ENCODE measurements at places on chromosomes 2 and 18.

GRCh38 chr2:36411962-36412444 is 56.4 kb downstream of the CRIM1 start:
- DNase-seq: no peak

DNA sequence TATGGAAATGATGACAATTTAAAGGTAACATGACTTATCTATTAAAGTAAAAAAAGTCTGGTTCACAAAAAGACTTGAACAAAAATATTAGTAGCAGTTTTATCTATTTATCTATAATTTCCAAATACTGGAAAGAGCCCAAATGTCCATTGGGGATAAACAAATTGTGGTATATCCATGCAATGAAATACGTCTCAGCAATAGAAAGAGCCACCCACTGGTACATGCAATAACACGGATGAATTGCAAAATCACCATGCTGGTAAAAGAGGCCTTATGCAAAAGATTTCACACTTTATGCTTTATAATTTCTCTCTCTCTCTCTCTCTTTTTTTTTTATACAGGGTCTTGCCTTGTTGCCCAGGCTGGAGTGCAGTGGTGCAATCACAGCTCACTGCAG is 91.4 kb upstream of the ASAP2 start:
- DNase-seq: no peak

GRCh38 chr2:108616751-108617161 is 82.5 kb downstream of the LIMS1 start:
- DNase-seq: no peak

- no peak for DNase-seq
Measured at GRCh38 chr2:204657024-204657423, 111.7 kb downstream of the PARD3B start.

DNA sequence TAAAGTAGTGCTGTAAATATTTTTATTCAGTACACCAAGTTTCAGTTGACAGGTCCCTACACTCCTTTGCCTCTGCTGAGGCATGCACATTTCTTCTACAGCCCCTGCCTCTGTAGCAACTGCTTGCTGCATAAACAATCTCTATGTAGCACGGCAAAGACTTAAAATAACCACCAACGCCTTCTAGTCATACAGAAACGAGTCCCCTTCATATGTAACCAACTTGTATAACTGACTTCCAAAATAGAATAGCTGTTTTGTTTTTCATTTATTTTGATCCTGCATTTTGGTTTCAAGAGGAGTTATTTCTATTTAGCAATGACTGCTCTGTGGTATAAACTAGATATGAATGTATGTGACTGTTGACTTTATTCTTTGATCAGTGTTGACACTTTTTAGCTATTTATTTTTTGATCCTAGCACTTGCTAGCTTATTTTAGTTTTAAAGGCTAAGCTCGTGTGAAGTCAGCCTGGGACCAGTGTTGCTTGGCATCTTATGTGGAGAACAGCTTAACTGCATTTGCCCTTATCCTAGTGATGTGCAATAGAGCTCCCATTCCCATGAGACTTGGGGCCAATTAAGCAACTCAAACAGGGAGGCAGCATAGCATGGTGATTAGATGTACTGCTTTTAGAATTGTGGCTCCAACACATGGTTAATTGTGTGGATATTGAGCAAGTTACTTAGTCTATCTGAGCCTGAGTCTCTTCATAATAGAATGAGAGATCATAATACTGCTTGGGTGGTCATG is 79.6 kb downstream of the HRH4 start:
- no peak for DNase-seq

GRCh38 chr2:66431846-66432587 is 2.9 kb upstream of the MEIS1 start:
- DNase-seq: no peak

DNA sequence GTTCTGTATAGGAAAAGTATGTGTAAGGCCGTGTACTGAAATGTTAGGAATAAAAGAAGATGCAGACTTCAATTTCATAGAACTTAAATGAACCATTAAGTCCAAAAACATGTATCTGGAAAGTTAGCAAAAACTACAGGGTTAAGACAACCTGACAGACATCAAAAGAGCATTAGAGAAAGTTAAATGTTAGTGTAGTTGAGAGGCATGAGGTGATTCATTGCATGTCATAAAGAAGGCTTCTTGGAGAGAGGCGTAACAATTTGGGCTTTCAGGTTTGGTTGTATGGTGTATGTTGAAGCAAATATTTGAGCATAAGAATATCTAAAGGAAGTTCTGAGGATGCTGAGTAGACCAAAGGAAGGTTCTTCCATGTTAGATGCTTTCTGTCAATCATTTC is 6.3 kb downstream of the EPC2 start:
- no peak for DNase-seq

- DNase-seq: no peak
Measured at GRCh38 chr18:71673954-71674353, 870.2 kb downstream of the CBLN2 start.

DNA sequence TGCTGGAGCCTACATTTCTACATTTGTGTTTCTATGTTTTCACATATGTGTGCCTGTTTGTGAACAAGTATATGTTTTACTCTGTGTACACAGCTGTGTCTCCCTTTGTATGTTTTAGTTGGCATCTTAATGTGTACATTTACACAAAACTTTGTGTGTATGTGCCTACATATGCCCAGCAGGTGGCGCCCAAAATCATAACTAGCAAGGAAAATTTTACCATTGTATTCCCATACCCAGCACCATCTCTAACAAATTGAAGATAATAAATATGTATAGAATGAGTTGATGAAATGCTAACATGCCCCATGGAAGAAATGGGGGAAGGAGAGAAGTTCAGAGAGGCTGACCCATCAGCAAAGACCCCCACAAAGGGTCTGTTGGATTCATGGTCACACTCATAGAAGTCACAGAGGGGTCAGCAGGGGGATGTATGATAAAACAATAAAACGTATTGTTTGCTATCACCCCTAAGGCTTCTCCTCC is 48.1 kb downstream of the PKDCC start:
- DNase-seq: peak; percentile 52

DNA sequence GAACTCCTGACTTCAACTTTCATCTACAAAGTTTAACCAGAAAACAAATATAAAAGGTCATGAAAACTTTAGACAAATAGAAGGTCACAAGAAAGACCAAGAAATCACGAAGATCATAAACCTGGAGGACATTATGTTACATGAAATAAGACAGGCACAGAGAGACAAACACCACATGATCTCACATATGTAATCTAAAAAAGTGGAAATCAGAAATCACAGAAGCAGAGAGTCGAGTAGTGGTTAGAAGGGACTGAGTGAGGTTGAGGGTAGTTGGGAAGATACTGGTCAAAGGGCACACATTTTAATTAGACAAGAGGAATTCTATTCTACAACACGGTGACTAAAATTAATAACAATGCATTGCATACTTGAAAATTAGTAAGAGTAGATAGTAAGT is 1.4 kb downstream of the GCFC2 start:
- DNase-seq: peak; percentile 8

DNA sequence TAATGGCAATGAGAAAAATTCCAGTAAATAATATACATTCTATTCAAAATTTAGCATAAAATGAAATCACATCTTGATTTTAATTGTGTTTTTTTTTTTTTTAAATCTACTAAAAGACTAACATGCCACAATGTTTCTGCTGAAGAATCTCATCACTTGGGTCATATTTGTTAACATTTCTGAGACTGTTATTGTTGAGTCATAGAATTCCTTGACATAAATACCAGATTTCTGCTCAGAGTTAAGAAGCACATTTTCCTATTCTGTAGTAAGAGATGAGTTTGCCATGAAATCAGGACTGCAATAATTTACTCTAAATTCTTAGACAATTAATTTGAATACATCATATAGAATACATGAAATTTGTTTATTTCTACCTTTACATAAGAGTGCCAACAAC is 154.9 kb upstream of the KYNU start:
- no peak for DNase-seq

GRCh38 chr2:57296795-57297517 is 749.6 kb upstream of the VRK2 start:
- peak; percentile 22 for DNase-seq

DNA sequence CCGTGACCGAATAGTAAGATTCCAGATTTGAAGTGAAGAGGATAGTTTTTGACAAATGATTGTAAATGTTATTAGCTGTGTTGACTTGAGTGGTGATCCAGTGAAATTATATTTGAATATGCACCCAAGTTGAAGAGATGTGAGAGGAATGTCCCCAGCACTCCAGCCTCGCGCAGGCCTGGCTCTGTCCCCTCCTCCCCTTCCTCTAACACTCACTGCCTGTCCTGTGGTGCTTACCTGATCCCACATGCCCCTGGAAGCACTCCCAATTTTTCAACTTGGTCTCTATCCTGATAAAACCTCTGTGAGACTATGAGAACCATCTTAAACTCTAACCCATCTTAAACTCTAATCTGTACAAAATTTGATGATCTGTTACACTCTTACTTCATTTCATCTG is 154.7 kb upstream of the LRP1B start:
- no peak for DNase-seq

GRCh38 chr18:13539050-13539449 is 187.3 kb downstream of the FAM210A start:
- DNase-seq: no peak

- DNase-seq: no peak
Measured at GRCh38 chr2:118604811-118605210, 242.6 kb downstream of the EN1 start.

DNA sequence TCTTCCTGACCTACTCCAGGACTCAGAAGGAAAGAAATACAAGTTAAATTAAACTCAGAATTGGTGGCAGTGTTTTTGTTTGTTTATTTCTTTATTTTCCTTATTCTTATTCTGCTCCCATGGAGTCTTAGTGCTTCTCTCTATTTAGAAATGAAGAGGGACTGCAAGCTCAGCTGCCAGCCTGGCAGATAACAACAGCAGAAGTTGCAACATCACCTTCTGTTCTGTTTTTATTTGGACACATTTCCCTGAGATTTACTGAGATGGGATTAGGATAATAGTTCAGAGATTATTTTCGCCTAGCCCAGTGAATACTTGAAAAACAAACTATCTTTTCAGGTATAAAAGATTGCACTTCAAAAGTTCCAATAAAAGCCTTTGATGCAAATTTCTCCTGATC is 70.4 kb upstream of the DTNA start:
- no peak for DNase-seq

DNA sequence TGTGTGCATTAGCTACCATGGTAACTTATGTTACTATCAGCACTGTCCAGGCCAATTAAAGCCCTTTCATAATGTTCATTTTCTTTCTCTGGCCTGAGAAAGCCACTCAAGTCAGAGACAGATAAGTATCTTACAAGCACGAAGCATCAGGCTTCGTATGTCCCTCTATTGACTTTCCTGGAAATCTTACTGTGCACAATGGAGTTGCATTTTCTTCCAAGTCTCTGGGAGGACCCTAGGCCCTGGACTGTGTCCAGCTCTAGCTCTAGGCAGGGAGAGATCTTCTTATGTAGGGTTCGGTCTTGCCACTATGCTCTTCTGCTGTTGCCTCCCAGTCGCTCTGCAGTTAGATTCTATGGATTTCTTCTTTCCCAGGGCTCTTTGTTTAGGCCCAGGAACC is 40.0 kb upstream of the ITGA6 start:
- no peak for DNase-seq

DNA sequence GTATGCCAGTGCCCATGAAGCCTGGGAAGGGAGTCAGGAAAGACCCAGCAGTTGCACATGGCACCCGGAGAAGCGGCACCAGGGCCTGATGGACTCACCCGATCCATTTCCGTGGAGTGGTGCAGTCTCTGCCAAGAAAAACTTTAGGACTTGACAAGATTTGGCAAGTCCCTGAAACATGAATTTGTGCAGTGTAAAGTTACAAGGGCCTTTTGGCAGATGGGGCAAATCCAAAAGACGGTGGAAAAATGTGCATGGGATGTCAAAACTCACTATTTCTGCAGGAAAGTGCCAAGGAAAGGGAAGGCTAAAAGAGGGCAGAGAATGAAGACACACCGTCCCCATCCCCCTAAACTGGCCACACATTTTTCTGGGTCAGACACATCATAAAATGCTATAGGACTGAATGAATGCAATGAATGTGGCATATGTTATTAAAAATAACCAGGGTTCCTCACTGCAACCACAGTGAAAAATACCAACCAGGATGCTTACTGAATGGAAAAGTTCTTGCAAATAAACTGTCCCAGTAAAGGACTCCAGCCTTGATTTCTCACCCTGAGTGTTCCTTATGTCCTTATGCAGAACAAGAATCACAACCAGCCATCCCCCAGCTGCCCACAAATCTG is 173.5 kb upstream of the SIX2 start:
- DNase-seq: no peak

DNA sequence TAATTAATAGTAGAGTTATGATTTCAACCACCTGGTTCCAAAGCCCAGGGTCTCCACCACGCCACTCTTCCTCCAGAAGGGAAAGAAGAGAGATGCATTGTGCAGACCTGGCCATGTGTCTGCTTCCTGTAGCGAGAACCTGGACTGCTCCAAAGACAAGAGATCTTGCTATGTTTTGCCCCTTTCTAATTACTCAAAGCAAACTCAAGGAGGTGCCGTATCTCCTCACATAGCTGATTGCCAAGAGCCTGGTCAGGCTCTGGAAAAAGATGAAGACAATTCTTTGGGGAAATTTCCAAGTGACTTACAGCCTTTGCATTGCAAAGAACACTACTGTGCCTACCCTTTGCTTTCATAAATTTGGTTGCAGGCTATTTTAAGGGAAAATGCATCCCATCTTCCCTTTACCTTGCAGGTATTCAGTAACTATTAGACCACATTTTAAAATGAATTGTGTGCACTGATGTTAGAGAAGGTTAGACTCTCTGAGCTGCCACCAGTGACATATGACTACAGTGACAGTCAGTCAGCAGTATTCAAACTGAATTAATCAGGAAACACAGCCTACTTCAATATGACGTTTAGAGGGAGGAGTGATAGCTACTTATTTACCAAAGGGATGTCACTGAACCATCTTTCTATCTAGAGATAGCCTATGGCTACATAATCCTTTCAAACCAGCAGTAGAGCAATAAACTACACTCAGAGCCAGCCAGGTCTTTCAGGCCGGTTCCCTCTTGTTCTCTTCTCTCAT is 842.1 kb upstream of the FANCL start:
- DNase-seq: no peak

DNA sequence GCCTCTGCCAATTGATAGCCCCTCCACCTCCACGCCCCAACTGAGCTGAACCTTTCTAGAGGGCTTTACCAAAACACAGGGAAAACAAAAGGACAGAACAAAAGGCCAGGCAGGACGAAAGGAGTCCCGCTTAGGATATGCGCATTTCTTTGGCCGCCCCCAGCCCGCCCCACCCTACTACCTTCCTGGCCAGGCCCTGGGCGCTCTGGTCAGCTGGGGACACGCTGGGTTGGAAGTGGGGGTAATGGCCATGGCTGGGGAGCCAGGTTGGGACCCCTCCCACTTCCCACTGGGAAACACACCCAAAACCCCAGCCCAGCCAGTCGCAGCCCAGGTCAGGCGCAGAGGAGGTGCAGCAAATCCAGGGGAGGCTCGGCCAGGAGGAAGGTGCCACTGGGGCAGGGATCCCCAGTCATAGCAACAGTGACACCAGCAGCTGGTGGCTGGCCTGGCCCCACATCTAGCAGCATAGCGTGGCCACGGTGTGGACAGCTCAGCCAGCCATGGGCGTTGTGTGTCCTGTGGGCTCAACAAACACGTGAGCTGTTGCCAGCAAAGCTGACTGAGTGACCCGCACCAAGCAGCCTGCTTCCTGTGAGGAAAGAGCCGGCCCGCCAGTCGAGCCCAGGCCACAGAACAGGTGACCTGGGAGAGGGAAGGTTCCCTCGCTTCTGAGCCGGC is 24.6 kb upstream of the B3GNT7 start:
- DNase-seq: no peak

Measured in RWPE1 (cell line).